ENCODE measurements at places on chromosomes 11 and 22. TPM values are rescaled to one million over a fixed set of nuclear protein-coding genes. Genes with fewer than 3 reads are reported as not detected.

DNA sequence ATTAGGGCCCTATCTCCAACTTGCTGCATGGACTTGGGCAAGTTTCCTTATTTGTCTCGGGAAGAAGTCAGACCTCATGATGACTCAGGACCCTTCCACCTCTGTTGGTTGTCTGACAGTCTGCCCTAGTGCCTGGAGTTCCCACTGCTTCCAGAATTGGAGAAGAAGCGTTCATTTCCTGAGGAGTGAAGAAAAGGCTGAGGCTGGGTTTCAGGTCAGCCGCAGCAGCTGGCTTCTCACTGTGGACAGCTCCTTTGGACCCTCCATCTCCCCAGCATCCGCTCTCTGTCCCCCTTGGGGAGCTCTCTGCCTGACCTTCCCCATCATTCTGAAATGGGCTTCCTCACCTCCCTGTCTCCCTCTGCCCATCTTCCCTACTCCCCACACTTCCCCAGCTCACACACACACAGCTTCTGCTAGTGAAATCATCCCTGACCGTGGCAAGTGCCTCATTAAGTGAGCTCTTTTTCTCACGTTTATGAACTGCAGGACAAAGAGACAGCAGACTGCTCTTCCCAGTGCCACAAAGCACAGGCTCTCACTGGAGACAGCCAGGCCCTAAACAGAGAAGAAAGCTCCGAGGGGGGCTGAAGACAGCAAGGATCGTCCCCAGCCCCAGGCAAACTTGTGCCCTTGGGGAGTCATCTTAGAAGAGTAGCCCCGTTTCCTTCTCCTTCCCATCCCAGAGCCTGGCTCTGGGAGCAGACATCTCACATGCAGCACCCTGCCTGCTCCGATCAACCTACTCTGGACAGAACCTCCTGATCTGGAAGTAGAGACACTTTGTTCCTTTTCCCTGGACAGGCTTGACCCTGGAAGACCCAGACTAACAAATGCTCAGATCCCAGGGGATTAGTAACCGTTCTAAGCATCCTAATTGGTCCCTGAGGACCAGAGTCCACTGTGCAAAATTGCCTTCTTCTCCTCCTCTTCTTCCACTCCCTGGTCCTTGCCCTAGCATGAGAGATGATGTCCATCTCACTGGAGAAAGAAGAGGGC is 157.9 kb downstream of the FEZ1 start:
- DNase-seq: no peak

GRCh38 chr11:59944720-59945119 is 6.5 kb downstream of the OOSP1 start:
- DNase-seq: no peak

- DNase-seq: no peak
These were observed 3.4 kb upstream of the RBM4B start for GRCh38 chr11:66680966-66681645.

GRCh38 chr11:16403448-16403803 is 47.1 kb upstream of the SOX6 start:
- DNase-seq: no peak

GRCh38 chr11:102523189-102523570 is 7.4 kb downstream of the MMP7 start:
- no peak for DNase-seq

DNA sequence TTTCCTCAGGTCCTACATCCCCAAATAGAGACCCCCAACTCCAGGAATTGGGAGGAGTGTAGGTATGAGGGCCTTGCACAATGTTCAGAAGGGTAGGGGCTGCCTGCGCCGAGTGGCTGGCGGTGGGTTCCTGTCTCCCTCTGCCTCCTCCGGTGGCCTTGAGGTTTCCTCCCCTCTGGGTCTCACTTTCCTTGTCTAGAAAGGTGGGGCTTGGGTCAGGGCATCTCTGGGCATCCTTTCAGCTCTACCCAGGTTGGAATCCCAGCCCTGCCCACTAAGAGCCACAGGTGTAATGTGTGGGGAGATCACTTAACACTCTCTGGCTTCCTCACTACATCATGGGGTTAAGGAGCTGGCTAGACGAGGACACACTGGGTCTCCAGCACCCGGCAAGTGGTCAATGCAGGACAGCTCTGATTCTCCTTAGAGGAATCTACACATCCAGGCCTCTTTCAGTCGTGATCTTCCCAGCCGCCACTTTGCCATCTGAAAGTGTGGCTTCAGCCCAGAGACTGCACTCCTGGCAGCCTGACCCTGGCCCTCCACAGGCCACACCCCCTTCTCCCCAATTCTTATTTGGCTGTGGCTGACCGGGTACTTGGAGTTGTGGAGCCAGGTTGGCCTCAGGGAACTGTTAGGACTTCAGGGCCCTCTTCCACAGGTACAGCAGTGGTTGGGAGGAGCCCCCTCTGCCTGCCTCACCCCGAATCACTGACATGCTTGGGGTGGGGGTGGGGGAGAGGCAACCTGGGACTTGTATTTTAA is 22.1 kb downstream of the PRDM11 start:
- no peak for DNase-seq

GRCh38 chr11:122673701-122674100 is 18.2 kb downstream of the UBASH3B start:
- DNase-seq: no peak

OR5P2 gene
- not detected for polyA plus RNA-seq

MRPL17 gene
- 68.3 TPM for polyA plus RNA-seq

CCDC188 gene
- polyA plus RNA-seq: 0.71 TPM

All from right renal cortex interstitium (tissue), 3 donors.